ENCODE measurements at places on chromosomes 5 and 9. TPM values are rescaled to one million over a fixed set of nuclear protein-coding genes. Genes with fewer than 3 reads are reported as not detected.

RNF183 gene
- total RNA-seq = 0.88 TPM

- no peak for DNase-seq
- H3K27me3 ChIP-seq = no peaks in the 10 kb centered on the region
- no peaks in the 10 kb centered on the region for H3K36me3 ChIP-seq
Observed at GRCh38 chr5:157162919-157163510, 3.0 kb downstream of the GARIN3 start.

DNA sequence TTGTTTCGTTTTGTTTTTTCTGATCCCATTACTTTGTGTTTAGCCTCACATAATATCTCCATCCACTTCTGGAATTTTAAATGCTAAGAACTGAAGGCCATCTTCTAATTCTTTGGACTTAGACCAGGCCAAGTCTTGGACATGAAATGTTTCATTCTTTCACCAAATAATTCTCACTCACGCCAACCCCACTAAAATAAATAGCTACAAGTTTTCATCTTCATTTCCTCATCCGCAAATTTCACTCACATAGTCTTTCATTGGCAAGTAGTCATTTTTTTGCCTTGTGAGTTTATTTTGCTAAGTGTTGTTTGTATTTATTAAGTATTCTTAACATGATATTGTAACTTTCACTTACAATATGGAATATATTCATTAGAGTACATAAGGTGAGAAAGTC, 1188.6 kb upstream of the SEMA6A start:
- no peak overlapping the region for H3K27ac ChIP-seq
- no peak overlapping the region for H3K4me3 ChIP-seq
- peaks cover 4% of the 10 kb centered on the region for H3K4me1 ChIP-seq
- peak; percentile 57 for DNase-seq

DNA sequence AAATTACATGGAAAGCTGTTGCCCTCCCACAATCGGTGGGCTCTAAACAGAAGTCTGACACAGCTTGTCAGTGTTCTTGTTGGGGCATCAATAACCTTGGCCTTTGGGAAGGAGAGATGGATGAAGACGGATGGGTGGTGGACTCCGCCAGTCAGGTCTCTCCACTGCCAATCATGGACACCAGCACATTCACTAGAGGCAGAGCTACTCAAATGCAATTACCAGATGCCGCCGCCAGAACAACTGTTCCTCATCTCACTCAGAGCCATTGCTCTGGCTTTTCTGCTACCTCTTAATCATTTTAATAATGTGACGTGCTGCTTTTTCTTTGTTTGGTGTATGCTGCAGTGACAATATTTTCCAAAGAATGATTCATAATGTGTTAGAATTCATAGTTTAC, 27.9 kb upstream of the SEMA5A start:
- H3K36me3 ChIP-seq = no peaks in the 10 kb centered on the region
- no peak for DNase-seq
- H3K27me3 ChIP-seq = no peaks in the 10 kb centered on the region
- H3K27ac ChIP-seq = no peak overlapping the region
- H3K4me1 ChIP-seq = no peaks in the 10 kb centered on the region

DNA sequence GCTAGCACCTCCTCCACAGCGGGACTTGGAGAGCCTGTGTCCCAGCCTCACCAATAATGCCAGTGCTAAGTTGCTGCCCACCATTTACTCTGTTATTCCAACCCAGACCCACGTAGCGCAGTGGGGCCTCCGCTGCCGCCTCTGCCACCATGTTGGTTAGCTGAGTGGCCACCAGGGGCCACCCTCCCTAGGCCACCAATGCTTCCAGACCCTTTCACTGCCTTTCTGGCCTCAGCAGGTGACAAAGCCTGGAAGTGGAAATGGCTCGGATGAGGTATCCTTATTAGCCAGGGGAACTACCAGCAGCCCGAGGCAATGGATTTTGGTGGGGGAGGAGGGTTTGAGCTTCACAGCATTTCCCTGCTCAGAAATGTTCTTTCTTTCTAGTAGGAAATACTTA, 110.1 kb downstream of the OSTF1 start:
- no peaks in the 10 kb centered on the region for H3K27me3 ChIP-seq
- no peak for DNase-seq
- H3K4me3 ChIP-seq = no peak overlapping the region
- H3K4me1 ChIP-seq = no peaks in the 10 kb centered on the region

ROR2 gene
- total RNA-seq = 32.3 TPM

All from lung (tissue), 17 donors.